CD4-positive, alpha-beta T cell treated with Interleukin-12 subunit alpha and Interleukin-12 subunit beta, for 1 hour (primary cell): ENCODE measurements at places on chromosomes 4 and X.

- no peak for DNase-seq
Measured at GRCh38 chrX:39459952-39460351, 637.8 kb downstream of the BCOR start.

DNA sequence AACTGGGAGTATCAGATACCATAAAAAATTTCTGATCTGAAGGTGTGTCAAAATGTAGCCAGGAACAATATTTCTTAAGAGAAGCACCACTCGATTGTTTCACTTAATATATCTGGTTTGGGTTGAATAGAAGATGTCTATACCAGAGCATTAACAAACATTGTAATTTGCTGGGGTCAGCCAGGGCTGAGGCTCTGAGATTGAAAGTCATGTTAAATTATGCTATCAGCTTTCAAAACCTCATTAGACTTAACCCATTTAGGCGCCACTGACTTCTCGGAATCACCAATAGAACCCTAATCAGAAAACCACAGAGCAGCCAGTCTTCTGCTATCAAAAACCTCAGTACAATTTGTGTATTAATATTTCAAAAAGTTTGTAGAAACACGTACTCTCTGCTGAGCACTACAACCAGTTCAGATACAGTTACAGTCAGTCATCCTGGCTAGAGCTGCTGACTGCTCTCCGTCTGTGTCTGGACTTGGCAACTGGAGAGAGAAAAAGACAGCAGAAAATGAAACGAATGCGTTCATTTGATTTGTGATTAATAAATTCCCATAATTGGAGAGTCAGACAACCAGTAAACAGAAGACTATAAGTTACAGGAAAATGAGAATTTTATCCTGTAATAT lies 848.6 kb upstream of the PABPC4L start:
- no peak for DNase-seq

- DNase-seq = no peak
Measured at GRCh38 chr4:90544532-90545045, 417.4 kb downstream of the CCSER1 start.

DNA sequence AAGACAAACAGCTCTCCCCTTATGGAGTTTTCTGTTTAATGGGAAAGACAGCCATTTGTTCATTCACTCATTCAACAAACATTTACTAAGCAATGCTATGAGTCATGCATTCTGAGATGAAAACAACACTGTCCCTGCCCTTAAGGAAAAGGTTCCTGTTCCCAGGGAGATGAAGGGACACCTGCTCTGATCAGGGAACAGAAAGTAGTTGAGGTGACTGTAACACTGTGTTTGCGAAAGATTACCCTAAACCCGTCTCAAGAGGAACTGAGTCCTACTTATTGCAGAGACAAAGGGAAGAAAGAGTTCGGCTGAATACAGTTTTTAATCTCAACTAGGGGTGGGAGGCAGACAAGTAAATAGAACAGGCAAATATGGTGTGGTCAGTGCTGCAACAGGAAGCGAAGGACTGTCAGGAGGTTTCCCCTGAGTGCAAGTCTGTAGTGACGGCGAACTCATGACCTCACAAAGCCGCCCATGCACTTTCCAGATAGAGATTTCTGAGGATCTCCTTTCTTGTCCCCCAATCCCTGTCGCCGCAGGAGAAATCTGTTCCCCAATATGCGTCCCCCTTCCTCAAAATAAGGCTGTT lies 712 bp downstream of the STX18 start:
- peak; percentile 38 for DNase-seq

- DNase-seq = no peak
Measured at GRCh38 chr4:182255441-182256190, 12.4 kb downstream of the TENM3 start.

- DNase-seq = no peak
Measured at GRCh38 chr4:86822136-86822535, 27.0 kb downstream of the SLC10A6 start.
